ENCODE measurements at places on chromosomes 7 and 10.

DNA sequence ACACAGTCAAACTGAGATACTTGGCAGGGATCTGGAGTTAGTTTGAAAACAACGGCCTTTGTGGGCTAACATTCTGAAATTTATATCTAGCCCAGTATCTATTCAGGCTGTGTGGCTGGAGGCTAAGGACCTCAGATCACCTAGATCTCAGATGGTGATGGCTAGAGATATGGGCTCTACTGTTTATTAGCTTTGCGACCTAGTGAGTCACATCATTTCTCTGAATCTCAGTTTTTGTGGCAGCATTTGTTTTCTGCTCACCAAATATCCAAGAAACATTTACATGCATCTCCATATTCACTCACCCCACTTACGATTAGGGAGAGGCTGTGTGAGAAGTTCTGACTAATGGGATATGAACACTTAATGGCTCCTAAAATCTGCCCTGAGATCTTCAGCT, 503.9 kb downstream of the KIF20B start:
- DNase-seq: no peak

GRCh38 chr10:77149001-77149400, 488.6 kb downstream of the KCNMA1 start:
- no peak for DNase-seq

GRCh38 chr10:77522268-77522809, 115.3 kb downstream of the KCNMA1 start:
- DNase-seq: no peak

DNA sequence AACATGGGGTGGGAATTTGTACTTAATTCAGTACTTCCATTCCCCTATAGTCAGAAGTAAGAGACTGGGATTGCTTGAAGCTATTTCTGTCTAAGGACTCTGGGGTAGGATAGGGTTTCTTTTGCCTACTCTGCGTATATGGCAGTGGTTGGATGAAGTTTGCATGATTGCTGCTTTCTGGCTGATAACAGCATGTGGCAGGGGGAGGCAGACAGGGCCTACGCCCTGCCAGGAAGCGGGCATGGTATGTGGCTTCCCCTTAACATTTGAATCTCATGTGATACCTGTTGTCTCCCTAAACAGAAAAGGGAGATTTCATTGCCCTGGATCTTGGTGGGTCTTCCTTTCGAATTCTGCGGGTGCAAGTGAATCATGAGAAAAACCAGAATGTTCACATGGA, 57.1 kb downstream of the TACR2 start:
- DNase-seq: no peak

- DNase-seq: peak; percentile 37
These were observed 13.2 kb upstream of the SCIN start for GRCh38 chr7:12557282-12557681.

DNA sequence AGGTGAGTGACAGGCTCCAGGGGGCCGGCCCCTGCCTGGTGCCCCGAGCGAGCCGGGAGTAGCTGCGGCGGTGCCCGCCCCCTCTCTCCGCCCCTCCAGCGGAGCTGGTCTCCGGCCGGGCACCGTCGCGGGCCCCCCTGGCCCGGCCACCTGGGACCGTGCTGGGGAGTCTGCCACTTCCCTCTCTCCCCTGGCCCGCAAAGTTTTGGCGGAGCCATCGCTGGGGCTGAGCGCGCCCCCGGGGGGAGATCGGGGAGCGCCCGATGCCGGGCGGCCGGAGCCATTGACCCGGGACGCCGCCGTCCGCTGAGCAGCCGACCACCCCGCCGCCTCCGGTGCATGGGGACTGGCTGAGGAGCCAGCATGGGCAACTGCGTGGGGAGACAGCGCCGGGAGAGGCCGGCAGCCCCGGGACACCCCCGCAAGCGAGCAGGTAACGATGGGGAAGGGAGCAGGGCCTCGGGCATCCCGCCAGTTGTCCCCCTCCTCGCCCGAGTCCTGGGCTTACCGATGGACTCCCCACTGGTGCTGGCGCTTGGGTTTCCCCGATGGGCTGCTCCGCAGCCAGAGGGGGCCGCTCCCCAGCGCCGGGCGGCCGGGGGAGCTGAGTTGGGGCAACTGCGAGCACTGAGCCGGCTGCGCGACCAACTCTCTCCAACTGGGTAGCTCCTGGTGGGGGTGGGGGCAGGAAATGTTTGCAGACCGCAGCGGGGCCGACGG, at the start of gene UBTD1:
Gene UBTD1 (plus strand): TSS at position 84 of the 720 bp plus-strand sequence. CDS start 280 bp downstream, at position 364.
- peak; percentile 32 for DNase-seq

- peak; percentile 1 for DNase-seq
These were observed 462.8 kb upstream of the ZWINT start for GRCh38 chr10:56823849-56824248.

DNA sequence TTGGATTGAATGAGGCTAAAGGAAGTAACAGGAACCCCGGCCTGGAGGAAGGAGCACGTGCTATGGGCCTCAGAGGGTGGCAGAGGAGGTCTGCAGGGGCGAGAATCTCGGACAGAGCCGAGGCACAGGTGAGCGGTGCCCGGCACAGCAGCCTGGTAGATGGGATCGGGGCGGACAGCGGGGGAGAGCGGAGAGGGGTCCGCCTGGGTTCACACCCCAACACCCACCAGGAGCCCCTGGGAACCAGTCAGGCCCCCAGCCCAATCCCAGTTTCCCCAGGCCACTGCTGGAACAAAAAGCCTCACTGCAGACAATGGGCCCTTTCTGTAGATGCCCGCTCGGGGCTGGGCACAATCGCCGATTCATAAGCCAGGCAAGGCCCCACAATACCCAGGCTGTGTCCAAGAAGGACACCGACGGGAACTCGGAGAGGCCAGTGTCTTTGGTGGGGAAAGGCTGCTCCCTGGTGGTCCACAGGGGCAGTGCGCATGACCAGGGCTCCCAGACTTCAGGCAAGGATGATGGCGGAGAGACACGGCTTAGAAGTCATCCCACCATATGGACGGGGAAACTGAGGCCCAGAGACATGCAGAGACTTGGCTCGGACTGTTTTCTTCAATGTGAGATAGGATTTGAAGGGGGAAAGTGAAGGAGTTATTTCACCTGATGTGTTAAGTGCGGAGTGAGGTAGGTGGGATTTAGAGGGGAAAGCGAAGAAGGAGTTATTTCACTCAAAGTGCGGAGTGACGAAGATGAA, 106.9 kb upstream of the GPR26 start:
- peak; percentile 39 for DNase-seq

DNA sequence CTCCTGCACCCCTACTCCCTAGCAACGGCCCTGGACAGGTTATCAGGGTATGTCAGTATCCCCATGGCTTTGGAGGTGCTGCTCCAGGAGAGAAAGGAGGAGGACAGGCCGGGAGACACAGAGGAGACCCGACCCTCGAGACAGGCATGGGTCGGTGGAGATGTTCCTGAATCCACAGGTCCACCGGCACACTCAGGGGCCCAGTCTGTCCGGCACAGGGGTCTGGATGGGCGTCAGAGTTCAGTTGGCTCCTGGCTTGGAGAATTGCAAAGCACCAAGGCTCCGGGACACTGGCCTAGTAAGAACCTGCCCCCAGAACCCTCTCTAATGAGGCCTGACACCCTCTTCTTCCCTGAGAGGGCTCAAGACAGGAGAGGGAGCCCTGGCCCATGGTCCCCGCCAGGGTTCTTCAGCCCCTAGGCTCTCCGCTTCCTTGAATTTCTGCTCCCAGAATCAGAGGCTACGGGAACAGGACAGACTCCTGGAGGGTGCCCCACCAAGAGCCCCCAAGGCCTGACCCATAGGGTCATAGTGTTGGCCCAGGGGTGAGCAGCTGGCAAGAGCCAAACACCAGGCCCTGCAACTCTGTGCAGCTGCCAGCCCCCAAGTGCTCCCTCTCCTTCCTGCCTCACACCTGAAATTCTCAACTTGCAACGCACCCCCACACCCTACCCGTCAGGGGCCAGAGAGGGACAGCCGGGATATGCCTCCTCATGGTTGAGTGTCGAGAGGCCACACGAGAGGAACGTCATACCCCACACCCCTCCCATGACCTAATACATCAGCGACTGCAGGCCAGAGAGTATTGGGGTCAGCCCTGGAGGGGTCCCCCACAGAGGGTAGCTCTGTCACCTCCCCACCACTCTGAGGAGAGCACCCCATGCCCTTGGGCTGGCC, 5.5 kb upstream of the IRF5 start:
- no peak for DNase-seq

GRCh38 chr7:151087245-151088018, 1.2 kb downstream of the AGAP3 start:
- peak; percentile 82 for DNase-seq

- DNase-seq: peak; percentile 85
These were observed at the start of gene KIAA1549 for GRCh38 chr7:138981332-138982203. KIAA1549 (minus strand) TSS chr7:138981389; CDS start chr7:138981269, 120 bp downstream.

DNA sequence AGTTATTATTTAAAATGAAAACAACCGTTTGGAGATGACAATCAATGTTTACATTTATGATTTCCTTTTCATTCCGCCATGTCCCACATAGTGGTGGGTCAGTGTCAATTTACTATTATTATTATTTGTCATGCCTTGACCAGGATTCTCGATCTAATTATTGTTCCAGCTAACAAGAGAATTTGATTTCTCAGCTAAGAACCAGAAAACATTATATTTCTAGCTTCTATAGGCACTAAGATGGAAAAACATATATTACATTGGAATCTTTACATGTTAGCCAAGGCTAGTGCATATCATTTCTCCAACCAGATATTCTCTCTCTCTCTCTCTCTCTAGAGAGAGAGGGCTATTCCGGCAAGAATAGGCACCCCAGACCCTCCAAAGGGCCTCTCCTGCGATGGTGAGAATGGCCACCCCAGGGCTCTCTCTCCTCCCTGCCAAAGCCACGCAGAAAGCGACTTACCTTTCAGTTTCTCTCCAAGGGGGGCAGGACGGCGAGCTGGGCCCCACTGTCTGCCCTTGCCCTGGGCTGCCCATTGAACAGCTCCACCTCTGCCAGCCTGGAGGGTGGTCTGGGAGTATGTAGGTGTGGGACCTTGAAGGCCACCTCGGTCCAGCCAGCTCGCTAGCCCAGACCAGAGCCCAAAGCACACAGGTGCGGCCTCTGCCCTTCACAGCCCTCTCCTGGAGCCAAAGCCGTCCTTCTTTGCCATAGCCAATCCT, 2.4 kb downstream of the HOXA3 start:
- peak; percentile 84 for DNase-seq

- DNase-seq: no peak
These were observed 32.7 kb downstream of the ADAP1 start for GRCh38 chr7:921581-922333.

GRCh38 chr7:131927770-131928423, 371.5 kb upstream of the PODXL start:
- no peak for DNase-seq

DNA sequence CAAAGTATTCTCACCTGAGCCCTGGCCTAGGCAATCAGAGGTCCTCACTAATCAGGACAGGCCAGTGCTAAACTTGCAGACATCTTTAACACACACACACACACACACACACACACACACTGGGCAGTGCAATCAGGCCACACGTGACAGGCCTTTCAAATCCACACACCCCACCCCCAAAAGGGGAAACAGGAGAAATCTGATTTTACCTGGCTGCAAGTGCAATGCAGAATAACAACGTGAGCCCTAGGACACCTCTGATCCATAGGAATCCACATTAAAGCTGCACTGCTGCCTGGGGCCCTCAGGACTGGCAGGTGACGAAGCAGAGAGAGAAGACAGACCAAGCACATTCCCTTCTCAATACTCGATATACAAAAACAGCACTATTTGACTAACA, 218.9 kb downstream of the FAM107B start:
- DNase-seq: no peak

- DNase-seq: no peak
These were observed 114.5 kb downstream of the MYOF start for GRCh38 chr10:93367664-93368063.

GRCh38 chr7:15218261-15218660, 315.7 kb upstream of the DGKB start:
- no peak for DNase-seq

DNA sequence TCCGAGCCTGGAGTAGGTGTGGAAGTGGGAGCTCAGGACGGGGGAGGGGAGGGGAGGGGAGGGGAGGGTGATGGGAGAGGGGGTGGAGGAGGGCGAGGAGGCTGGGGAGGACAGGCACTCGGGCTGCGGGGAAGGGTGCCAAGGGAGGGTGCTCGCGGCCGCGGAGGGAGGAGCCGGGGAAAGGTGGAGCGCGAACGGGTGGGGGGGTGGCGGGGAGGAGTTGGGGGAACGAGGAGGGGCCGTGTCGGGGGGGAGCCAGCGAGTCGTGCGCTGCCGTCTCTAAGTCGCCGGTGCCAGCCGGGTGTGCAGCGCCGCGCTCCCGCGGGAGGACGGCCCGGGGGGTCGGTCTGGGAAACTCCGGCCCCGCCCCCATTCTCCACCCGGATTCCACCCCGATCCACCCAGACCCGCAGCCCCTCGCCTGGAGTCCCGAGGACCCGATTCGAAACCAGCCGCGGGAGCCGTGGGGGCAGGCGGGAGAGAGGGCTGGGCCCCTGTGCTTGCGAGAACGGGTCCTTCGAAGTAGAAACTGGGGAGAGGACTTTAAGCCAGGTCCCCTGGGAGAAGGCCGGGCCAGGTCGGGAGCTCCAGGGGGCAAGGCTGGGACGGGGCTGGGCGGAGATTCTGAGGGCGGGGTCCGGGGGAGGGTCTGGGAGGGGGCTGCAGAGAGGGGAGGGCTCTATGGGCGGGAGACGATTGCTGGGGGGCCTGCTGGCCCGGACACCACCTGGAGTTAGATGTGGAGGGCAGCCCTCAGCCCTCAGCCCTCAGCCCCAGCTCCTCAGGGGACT, at the start of gene ZNF467:
Gene ZNF467 (minus strand): TSS at position 143 of the 791 bp plus-strand sequence. CDS start 2,556 bp downstream, outside the sequence.
- peak; percentile 83 for DNase-seq

DNA sequence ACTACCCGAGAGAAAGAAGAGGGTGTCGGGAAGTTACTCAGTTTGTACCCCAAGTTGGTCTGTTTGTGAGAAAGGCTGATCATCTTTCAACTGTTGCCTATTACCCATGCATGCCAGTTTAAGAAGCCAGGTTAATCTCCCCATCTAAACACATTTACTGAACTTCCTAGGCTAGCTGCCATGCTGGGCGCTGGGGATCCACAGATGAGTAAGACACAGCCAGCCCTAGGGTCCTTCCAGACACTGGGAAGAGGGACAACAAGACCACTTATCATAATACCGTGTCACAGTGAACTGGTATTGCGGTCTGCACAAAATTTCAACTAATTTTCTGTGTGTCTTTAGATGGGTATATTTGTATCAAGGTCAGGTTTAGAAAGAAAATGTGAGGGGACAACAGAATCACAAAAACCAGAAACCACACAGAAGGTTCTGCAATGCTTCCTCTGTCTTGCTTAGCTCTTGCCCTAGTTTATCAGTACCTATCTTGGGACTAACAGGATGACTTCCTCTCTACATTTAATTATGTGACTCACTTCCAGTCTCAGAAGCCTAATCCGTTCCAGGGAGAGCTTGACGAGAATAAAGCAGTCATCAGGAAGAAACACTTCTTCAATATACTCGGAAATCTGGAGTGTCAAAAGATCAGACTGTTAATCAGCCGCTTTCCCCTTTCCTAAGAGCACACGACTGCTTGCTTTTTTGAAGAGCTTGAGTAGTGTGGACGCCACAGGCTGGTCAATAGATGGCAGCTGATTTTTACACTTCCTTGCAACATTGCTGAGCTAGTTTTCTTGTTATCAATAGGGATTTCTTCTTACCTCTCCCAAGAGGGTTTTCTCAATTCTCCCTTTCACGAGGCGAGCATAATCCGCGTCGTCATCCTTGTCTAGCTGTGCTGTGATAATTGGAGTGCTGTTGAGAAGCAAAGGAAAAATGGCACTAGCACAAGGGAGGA, 45.7 kb downstream of the POLR3A start:
- no peak for DNase-seq
